Activated effector memory CD4-positive, alpha-beta T cell treated with anti-CD3 and anti-CD28 coated beads, Interleukin-2, amount 50 U/mL, for 16 hours (primary cell): ENCODE measurements at places on chromosomes 3 and 15.

- no peak for DNase-seq
These were observed 38.7 kb downstream of the TMEM45A start for GRCh38 chr3:100531093-100531492.

DNA sequence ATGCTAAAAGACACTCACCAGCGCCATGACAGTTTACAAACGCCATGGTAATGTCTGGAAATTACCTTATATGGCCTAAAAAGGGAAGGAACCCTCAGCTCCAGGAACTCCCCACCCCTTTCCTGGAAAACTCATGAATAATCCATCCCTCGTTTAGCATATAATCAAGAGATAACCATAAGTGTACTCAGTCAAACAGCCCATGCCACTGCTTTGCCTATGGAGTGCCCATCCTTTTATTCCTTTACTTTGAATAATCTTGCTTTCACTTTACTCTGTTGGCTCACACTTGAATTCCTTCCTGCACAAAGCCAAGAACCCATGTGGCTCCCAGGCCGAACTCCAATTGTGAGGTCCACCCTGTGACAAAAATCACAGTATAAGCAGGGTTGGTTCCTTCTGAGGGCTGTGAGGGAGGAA lies 19.1 kb upstream of the FSTL1 start:
- DNase-seq: no peak

- no peak for DNase-seq
These were observed 30.6 kb upstream of the ADAMTS7 start for GRCh38 chr15:78841891-78842290.

DNA sequence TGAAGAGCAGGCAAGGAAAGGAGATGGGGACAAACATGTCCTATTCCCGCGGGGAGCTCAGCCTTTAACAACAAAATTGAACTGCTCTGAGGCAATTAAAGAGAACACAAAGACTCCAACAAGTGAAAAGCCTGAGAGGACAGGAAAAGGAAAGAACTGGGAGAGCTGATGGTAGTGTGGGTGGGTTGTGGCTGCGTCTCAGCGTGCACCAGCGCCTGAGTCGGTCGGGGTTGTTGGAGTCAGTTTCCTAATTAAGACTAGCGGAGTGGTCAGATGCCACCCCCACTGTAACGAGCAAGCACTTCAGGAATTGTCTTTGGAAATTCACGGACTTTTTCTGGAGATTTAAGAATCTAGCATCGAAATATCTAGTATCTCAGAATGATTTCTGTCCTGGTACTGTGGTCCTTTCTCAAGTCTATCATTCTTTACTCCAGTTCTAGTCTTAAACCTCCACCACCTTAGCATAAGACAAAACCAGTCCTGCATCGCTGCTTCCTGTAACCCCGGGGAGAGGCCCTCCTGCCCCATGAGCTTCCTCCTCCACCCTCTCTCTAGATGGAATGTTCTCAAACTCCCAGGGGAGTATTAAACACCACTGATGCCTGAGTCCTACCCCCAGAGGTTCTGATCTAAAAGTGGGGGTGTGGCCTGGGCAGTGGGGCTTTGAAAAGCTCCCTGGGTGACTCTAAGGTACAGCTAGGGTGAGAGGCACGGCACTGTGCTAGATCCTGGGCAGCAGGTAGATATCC lies 104.0 kb downstream of the CYP19A1 start:
- no peak for DNase-seq

DNA sequence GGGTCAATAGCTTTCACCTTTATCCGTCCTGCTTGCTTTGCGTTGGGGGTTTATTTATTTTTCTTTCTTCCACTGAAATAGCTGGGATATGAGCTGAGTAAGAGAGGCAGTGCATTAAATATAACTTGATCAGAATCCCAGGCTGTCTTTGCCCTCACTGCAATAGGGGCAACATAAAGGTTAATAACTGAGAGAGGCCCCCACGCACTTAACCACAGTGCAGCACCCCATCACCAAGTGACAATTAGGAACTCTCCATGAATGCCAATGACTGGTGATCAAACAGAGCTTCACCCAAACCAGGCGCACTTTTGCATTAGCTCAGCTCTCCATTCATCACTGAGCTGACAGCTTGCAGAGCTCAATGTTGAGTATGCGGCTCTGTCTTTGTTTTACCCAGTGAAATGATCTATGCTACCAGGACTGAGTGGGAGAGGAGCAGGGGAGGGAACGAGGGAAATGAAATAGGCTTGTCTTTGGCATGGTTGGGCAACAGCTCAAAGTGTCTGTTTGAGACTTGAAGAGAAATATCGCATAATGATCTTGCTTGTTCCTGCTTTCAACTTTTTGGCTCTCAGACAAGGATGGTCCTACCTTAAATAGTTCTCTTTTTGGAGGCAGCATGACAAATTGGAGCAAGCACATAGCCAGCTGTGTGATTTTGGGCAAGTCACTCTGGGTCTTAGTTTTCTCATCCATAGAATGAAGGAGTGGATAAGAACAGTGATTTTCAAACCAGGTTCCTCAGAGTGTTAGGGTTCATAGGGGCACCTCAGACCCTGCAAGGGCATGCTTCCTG lies 14.5 kb upstream of the GLCE start:
- DNase-seq: no peak

DNA sequence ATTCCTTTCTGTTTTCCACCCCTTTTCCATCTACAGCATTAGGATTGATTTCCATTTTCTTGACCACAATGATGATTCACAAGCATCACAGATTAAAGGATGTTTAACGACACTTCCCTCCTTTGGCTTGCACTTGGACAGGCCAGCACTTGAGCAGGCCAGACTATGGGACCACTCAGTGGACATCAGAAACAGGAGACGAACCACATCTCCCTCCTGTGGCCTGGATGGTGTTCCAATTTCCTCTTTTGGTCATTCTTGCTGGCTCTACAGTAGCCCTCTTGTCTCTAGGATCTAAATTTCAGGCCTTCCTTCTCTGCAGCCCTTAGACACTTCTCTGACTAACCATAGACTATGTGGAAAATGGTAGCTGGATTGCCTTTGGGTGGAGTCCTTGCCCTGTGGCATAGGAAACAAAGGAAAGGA lies 78.8 kb upstream of the BOC start:
- no peak for DNase-seq

- no peak for DNase-seq
These were observed 78.2 kb upstream of the VEPH1 start for GRCh38 chr3:157581371-157581770.

DNA sequence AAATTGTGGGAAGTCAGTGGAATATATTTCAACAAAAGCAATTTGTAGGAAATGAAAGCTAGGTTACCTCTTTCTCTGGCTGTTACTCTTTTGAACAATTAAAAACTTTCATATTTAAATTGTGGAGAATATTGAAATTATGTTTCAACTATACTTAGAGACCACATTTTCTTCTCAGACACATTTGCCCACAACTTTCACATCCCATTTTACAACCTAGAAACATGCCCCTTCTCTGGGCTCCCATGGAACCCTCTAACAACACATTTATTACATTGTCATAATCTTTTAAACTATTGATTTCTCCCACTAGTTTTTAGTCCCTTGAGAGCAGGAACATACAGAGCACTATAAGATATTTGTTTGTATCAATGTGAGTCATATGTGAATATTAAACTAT lies 211.7 kb upstream of the TTC14 start:
- DNase-seq: no peak

DNA sequence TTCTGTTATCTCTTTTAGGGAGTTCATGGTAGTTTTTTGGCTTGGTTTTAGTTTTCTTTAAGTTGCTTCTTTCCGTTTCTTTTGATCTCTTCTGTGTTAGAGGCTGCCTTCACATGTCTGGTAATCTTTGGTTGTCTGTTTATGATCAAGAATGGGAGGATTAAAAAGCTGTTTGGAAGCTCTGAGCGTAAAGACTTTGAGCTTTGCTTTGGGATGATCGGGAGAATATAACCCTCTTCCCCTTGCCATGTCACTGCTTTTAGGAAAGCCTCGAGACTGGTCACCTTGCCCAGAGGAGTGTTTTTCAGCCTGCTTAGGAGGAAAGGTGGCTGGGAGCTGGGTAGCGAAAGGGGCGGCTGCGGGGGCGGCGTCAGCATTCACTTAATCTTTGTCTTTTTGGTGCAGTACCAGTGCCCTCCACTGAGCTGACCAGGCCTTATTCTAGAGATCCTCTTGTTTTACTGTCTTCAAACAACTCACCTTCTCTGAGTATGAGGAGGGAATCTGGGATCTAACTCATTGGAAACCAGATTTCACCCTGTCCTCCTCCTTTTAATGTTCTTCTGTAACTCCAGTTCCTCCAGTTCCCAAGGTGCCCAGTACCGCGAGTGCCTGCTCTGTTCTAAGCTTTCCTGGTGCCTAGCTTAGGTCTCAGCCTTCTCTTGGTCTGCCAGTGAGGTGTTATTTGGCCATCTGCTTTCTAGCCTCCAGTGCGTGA lies 15.5 kb downstream of the TATDN2 start:
- DNase-seq: peak; percentile 88

- no peak for DNase-seq
These were observed 118.5 kb downstream of the TGFBR2 start for GRCh38 chr3:30724863-30725262.

DNA sequence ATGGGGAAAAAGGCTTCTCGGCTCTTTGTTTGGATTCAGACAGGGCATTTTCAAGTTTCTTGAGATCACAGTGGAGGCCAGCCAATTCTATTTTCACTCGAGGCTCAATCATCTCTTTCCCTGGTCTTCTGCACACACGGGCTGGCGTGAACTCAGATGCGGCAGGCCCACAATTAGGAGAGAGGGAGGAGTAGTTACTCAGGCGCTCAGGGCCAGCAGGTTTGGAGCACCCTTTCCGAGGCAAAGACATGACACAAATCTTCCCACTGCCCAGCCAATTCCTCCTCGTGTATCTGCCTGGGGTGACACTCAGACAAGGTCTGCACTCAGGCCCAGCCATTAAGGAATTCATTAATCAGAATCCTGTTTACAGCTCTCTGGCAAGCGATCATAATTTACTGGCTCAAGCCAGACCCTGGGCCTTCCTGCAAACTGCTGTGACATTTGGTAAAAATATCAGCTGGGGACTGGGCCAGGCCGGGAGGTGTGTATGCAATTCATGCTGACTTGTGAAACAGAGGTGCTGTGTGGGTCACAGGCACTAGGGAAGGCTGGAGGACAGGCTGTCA lies 68.1 kb upstream of the TLE3 start:
- DNase-seq: no peak

GRCh38 chr3:4011166-4011565 lies 211.9 kb downstream of the LRRN1 start:
- no peak for DNase-seq

DNA sequence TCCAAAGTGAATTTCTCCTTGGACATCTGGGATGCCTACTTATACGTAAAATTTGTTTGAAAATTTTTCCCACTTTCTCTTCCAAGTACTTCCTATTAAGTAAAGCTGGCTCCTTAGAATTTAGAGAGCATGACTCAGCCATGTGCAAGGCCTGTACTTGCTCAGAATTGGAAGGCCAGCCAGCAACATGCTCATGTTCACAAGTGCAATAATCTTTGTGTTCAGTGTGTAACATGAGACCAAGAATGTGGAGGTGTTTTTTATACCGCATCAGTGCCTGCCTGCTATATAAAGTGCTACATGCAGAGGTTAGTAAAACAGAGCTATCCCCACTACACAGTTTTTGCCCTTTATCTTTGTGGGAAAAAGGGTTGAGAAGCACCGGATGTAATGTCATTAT lies 151.9 kb upstream of the FEZF2 start:
- no peak for DNase-seq

- no peak for DNase-seq
These were observed 3.4 kb downstream of the CIB2 start for GRCh38 chr15:78127882-78128281.

DNA sequence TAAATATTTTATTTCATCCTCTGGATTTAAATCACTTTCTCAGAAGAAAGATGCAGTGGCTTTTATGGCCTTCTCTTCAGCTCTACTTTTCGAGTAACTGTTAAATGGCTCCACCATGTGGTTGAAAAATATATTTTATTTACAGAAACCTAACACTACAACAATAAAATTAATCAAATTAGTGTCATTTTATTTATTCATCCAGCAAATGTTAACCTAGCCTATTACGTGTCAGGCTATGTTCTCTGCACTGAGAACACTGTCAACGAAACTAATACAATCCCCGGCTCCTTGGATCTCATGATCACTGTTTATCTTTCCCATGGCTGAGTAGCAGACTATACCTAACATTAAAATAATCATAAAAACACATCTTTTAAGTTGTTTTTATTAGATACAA lies 148.0 kb upstream of the OSTN start:
- no peak for DNase-seq

DNA sequence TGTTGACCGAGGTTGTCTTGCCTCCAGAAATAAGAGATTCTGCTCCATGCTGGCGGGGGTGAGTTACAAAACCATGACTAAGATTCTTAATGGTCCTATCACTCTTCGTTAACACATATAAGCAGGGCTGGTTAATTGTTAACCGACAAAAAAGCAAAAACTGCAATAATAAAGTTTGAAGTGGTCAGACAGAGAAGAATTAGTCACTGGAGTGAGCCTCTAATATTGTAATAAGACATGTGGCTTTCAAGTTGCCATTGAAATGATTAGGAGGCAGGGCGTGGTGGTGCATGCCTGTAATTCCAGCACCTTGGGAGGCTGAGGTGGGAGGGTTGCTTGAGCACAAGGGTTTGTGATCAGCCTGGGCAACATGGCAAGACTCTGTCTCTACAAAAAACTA lies 78.4 kb upstream of the NR2F2 start:
- DNase-seq: no peak
